ENCODE measurements at places on chromosomes 12 and 14.

GRCh38 chr12:18261273-18261672 is at the start of gene PIK3C2G:
Gene PIK3C2G, plus strand, starts transcription at chr12:18261518. Its CDS starts 20,564 bp downstream, at chr12:18282082.
- no peak for DNase-seq

GRCh38 chr12:48863291-48863690 is 2.4 kb downstream of the RND1 start:
- DNase-seq = no peak

GRCh38 chr14:51432302-51432948 is 192.4 kb downstream of the TMX1 start:
- DNase-seq = no peak

DNA sequence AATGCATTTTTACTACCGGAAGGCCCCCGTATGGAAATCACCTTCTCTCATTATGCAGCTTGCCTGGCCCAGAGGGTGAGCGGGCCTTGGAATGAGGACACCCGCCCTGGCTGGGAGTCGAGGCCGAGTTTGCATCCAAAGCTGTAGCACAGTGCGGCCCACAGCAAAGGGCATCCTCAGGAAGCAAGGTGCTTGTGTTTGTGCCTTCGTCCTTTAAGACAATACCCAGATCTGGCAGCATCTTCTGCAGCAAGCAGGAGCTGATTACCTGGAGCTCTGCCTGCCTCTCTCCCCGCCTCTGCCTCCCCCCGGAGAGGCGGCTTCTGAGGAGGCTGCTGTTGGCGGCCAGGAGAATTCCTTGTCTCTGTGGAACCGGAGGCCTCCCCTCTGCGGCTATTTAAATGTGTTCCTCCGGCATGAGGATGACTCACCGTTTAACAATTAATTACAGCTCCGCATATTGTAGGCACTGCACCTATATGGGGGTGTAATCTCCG is 145.3 kb downstream of the CACNA1C start:
- no peak for DNase-seq

- no peak for DNase-seq
Observed at GRCh38 chr12:113310489-113310888, 24.4 kb downstream of the SLC8B1 start.

GRCh38 chr14:65794674-65795279 is 382.2 kb downstream of the FUT8 start:
- DNase-seq = no peak

GRCh38 chr12:120639771-120640721 is at the start of gene CABP1:
Gene CABP1, plus strand, starts transcription at chr12:120640626. Its CDS starts 60 bp downstream, at chr12:120640686.
- DNase-seq = peak; percentile 56

DNA sequence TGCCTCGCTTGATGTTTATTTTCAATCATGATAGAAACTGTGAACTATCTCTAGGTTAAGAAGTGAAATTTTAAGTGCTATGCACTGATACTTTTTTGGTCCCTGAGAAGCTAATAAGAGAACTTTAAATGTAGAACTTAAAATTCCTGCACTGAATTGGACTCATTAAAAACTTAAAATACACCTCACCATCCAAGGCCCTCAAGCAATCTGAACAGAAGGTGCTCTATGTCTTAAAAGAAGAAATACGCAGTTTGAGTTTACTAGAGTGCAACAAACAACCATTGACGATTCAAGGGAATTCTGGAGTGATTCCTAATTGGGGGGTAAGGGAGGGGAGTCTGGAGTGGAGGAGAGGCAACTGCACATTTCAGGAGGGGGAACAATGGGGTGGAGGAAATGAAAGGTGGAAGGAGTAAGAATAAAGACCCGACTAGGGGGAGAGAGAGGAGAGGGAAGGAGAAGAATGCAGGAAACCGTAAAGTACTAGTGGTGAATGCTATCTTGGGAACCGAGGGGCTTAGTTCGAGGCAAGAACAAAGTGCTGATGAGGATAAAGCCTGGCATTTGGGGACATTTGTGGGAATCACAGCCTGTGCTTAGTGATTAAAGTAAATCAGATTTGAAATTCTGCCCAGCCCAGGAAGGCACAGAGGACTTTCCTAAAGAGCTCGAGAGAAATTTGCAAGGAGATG is 389.7 kb downstream of the AACS start:
- no peak for DNase-seq

GRCh38 chr12:104959335-104959841 is 1.3 kb upstream of the SLC41A2 start:
- no peak for DNase-seq

DNA sequence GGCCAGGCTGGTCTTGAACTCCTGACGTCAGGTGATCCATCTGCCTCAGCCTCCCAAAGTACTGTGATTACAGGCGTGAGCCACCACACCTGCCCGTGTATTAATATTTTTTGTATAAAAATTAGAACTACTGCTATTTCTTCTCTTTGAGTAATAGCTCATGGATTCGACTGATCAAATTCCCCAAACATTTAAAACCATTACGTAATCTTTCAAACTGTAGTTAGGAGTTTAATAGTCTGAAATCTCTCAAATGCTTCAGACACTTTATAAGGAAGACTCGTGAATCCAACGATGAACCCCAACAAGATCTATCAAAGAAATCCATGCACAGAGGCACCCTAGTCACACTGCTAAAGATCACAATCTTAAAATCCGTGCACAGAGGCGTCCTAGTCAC is 16.1 kb downstream of the TECPR2 start:
- no peak for DNase-seq

GRCh38 chr12:20455001-20455706 is 86.8 kb downstream of the PDE3A start:
- DNase-seq = no peak

GRCh38 chr14:30330445-30330844 is 228.5 kb upstream of the G2E3 start:
- no peak for DNase-seq

DNA sequence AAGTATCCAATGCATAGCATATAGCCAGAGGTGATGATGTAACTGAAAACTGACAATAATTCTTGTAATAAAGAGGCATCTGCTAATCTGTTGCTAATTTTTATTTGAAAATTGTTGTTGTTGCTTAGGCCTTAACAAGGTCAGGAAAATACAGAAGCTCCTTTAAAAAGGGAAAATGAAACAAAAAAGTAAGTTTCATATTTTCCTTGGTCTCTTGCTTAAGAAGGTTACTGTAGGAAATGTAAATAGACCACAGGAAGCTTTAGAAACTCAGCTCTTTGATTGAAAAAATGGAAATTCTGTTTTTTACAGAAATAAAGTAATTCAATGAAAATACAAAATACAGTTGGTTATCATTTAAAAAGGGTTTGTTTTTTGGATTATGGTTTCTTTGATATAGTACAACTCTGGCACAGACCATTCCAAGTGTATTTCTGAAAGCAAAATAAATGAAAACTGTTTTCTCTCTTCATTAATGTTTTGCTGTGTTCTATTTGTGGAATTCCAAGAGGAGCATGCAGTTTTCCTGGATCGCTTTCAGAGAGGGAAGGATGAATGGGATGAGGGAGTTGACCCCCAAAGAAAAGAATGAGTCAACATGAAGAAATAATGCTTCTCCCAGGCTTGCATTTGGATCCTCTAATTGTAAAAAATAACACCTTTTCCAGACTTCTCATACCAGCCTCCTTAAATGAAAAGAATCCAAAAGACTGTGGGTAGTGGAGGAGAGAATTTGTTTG is 398.0 kb upstream of the FAR2 start:
- no peak for DNase-seq

DNA sequence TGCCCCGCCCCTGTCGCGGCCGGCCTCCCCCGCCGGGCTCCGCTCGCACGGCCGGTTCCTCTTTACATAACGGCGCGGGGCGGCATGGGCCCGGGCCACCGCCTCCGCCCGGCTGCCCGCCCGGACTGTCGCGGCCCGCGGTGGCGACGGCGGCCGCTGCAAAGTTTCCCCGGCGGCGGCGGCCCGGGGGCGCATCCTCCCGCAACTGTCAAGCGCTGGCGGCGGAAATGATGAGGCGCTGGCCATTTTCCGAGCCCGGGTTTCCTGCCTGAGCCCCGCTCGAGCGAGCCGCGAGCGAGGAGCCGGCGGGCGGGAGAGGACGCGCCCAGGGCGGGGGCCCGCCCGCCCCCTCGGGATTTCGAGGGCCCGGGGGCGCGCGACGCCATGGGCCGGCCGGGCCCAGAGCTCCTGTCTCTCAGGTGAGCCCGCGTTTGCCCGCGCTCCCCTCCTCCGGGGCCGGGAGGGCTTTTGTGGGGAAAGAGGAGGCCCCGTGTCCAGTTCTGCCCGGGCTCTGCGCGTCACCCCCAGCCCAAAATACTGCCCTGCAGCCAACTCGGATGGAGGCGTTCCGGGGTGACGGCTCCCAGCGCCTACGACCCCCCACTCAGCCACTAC is at the start of gene SH2B3:
Gene SH2B3, plus strand, starts transcription at position 65 of the 615 bp plus-strand sequence. CDS start 12,223 bp downstream, outside the sequence.
- DNase-seq = no peak

DNA sequence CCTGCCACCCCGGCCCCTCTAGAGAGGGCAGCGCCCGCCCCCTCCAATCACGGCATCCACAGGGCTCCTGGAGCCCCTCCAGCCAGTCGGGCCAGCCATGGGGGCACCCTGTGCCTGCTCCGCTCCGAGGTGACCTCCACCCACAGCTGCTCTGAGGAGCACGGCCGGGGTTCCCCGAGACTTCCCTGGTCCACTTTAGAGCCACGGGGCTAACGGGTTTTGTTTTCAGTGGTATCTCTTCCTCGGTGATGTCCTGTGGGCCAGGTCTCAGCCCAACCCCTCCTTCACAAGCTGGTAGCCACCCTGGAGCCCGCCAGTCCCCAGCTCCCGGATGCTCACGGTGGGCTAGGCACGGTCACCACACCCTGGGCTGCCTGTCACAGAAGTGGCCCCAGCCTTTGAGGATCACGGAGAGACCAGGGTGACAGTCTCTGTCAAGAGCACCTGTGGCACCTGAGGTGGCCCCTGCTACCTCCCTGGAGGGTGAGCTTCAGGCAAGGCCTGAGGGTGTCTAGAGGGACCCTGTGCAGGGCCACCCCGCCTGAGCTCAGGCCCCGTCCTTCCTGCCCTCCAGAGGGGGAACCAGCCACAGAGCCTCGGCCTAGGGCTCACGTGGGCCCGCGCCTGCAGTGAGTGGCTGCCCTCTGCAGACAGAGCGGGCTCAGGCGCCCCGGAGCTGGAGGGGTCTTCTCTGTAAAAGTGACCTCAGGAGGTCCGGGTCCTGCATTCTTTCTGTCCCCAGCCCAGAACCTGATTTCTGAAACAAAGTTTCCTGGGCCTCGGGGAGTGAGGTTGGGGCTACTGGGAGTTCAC is 146.0 kb upstream of the C14orf180 start:
- DNase-seq = no peak

GRCh38 chr12:62772416-62772955 is 162.5 kb downstream of the PPM1H start:
- DNase-seq = no peak

GRCh38 chr12:4275016-4275869 is 1.7 kb downstream of the CCND2 start:
- no peak for DNase-seq

GRCh38 chr14:53128303-53129028 is 24.7 kb downstream of the DDHD1 start:
- DNase-seq = no peak

DNA sequence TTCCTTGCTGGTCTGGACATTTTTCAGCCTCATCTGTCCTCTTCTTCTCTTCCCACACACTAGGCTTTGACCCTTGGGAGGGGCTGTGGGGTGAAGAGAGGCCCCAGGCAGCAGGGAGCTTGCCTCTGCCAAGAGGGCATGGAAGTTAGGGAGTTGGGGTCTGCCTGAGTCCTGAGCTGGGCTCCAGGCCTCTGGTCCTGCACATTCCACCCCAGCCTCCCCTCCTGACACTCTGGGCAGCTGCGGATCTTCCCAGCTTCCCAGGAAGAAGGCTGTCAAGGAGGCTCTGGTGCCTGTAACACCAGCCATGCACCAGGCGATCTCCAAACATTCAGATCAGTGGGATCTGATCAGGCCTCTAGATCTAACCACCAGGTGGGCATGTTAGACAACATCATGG is 169.1 kb upstream of the PRMT8 start:
- DNase-seq = no peak

DNA sequence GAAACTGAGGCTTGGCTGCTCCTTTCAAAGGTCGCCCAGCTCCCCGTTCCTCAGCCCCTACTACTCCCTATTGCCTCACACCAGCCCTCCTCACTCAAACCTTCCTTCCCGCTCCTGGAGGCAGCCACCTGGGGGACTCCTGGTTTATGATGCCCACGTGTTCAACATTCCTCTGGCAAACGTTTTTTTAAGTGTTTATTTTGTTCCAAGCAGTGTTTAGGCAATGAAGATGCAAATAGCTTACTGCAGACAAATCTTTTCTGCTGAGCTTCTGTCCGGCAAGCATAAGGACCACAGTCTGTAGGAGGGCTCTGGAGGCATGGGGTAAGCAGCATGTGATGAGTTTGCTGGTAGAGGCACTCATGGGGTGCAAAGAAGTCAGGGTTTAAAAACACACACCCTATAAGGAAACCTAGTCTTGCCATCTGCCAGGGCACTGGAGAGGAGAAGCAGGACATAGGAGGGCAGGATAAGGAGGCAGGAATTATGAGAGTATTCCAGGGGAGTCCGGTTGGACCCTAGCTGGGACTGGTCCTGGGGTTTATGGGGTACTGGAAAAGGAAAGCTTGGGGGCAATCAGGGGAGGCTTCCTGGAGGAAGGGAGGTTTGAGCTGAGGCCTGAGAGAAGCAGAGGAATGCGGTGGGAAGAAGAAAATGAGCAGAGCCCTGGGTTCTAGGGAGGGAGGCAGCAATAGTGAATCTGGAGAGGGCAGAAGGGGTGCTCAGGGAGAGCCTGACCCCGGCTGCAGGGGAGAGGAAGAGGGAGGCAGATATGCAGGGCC is 123.3 kb downstream of the NCOR2 start:
- no peak for DNase-seq

DNA sequence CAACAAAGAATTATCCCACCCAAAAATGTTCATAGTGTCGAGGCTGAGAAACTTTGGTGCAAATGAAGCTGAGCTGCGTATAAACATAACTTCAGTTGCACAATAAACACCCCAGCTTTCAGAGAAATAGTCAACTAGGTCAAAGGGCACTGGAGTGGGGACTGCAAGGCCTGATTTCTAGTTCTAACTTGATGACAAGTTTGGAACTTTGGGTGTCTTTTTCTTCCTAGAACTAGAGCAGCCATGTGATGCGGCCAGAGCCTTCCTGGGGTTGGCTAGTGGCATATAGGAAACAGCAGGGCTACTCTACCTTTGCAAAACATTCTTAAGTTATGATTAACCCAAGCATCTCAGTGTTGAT is 298.4 kb upstream of the AMIGO2 start:
- no peak for DNase-seq

GRCh38 chr12:70838127-70838526 is 82.4 kb downstream of the PTPRR start:
- no peak for DNase-seq

GRCh38 chr14:24430143-24430681 is 458 bp downstream of the KHNYN start:
- DNase-seq = peak; percentile 60

Measured in CD4-positive, alpha-beta T cell treated with Interferon alpha-2 for 1 hour (primary cell).